HuH-7 (cell line): ENCODE measurements at places on chromosomes 5 and 9.

DNA sequence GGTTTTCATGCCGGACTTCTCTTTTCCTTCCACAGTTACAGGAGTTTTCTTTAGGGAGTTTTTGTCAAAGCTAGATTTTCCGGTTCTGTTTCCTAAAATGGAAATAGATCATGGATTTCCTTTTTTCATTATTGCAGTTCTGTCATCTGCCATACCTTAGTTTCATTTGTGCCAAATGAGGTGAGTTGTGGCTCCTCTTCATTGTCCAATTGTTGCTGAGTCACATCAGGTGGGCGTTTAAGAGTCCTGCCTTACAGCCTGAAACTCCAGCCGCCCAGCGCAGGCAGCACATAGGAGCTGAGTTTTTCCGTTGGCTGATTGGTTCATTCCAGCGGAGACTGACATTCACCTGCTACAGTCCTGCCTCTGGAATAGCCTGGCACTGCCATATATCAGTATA lies 14.1 kb downstream of the SLC25A25 start:
- no peak for DNase-seq

DNA sequence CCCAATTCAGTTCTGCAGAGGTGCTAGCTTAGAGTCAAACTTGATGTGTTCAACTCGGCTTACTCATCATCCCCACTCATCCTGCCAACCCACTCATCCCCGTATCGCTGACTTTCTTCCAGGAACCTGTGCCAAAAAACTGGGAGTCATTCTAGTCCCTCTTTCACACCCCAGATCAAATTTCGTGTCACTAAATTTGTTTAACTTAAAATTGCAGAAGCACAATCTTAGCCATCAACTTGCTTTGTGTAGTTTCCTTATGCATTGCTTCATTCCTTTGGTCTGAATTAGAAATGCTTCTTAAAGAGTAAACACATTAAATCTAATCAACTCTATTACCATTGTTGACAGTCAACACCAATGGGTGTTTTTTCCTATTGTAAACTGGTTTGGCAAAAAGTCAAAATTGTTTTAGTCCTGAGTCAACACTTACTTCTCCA lies 162.4 kb downstream of the TTC39B start:
- no peak for DNase-seq

DNA sequence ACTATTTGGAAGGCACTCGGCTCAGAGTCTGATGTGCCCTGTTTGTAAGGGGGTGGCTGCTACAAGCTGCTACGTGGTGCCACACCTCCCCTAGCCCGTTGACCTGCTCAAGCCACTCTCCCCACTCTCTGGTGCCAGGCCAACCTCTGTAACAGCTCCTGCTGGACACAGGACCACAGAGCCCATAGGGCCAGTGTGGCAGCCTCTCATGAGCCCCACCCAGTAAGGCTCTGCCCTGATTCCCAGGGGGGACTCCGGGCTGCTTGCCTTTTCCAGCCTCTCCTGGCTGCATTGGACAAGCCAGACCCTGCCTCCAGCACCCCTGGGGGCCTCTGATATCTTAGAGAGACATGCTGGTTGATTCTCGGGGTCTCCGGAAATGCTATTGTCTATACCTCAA lies 53.3 kb upstream of the ANGPTL2 start:
- DNase-seq = no peak

GRCh38 chr5:35302544-35302943 lies 72.3 kb upstream of the PRLR start:
- no peak for DNase-seq

GRCh38 chr5:62614355-62614754 lies 35.7 kb downstream of the LRRC70 start:
- no peak for DNase-seq

- peak; percentile 63 for DNase-seq
Measured at GRCh38 chr9:111678293-111678692, 16.9 kb downstream of the GNG10 start.

DNA sequence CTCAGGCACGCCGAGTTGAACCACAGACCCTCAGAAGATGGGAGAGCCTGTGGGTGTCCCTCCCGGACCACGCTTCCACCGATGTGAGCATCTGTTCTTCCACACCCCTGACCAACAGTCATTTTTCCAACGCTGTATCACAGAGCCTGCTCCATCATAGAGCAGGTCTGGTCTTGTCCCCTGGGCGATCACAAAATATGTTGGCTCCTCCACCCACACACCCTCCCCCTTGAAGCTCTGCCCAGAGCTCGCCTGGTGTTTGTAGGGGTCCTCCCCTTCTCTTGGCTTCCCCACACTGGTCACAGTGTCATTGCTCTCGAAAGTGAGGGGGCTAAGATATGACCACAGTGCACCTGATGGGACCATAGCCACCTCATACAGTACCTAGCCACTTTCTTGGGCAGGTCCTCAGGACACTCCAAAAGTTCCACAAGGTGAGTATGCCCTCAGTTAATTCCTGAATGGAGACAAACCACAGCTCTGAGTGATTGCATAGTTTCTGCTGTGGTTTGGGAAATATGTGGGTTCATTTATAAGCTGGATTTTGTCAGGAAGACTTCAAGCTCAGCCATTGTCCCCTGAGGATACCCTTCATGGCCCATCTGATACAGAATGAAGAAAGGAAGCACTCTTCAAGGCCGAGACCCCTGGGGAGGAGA lies 3.5 kb upstream of the ZNF618 start:
- no peak for DNase-seq

DNA sequence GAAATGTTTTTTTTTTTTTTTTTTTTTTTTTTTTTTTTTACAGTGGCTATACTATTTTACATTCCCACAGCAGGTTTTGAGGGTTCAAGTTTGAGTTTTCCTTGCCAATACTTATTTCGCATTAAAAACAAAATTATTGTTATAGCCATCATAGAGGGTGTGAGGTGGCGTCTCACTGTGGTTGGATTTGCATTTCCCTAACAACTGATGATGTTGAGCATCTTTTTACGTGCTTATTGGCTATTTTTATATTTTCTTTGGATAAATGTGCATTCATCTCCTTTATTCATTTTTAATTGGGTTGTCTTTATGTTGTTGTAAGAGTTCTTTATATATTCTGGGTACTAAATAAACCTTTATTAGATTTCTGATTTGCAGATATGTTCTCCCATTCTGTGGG lies 18.9 kb upstream of the UBLCP1 start:
- no peak for DNase-seq

- DNase-seq = no peak
Measured at GRCh38 chr9:21848615-21849014, 46.2 kb downstream of the MTAP start.

DNA sequence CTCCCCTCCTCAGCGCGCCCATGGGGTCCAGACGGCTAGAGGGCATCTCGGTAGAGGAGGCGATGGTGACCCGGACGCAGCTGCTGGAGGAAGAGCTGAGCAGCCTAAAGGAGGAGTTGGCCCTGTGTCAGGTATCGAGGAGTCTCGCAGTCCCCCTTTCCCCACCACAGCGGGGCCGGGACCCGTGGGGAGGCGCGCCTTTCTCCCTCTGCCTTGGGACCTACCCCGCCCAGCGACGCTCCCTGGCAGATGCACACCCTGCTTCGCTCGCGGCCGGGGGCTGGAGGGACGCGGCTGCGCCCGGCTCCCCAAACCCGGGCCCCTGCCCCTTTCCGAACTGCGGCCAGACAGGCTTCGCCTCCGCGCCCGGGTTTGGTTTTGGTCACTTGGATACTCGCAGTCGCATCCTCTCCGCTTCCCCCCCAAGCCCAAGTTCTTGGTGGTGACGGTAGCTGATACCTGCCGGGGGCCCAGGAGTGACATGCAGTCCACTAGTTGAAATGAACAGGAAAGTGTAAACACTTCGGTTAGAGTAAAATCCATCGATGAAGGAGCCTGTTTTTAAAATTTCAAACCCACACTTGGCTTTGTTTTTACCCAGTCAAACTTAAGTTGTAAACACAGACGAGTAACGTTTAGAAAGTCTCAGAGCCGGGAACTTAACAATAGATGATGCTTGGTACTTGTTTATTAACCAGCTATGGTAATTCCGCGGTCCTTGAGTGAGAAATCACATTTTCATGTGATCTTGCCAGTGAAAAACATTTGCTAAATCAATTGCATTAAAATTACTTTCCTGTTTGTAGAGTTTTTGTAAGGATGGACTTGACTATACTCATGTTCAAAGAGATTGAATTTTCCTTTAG lies 688 bp downstream of the CNTLN start:
- DNase-seq = peak; percentile 32

- no peak for DNase-seq
Measured at GRCh38 chr5:62144401-62145022, 161.5 kb upstream of the KIF2A start.

- DNase-seq = no peak
Measured at GRCh38 chr5:158943569-158943968, 156.1 kb downstream of the EBF1 start.

GRCh38 chr9:91074866-91075265 lies 273.2 kb downstream of the SYK start:
- no peak for DNase-seq

GRCh38 chr9:127629468-127630081 lies 17.5 kb downstream of the STXBP1 start:
- no peak for DNase-seq

DNA sequence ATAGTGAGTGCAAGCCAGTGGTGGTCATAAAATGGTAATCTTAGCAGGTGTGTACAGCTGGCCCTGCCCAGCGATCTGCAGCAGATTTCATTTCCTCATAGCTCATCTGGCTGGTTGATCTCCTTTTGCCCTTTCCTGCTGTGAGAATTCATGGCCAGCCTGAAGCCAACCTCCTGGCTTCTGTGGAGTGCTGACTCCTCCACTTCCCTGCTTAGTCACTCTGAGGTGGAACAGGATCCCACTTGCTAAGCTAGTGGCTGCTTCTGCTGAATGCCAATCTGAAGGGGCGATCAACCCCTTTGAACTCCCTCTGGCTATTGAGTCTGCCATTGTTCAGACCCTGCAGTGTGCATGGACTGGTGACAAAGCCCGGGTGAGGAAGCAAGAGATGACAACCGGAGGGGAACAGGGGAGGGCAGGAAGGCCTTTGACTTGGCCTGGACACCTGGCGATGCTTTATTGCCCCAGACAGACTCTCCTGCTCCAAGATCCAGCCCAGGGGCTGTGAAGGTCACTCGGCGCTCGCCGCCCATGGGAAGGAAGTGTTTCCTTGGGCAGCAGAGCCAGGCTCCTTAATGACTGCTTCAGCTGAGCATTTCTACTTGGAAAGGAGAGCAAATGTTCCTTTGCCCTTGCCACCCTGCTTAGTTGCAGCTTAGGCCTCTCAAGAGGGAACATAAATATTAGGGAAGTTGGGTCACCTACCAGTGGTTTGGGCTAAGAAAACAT lies 341.1 kb downstream of the ZSWIM6 start:
- DNase-seq = no peak

DNA sequence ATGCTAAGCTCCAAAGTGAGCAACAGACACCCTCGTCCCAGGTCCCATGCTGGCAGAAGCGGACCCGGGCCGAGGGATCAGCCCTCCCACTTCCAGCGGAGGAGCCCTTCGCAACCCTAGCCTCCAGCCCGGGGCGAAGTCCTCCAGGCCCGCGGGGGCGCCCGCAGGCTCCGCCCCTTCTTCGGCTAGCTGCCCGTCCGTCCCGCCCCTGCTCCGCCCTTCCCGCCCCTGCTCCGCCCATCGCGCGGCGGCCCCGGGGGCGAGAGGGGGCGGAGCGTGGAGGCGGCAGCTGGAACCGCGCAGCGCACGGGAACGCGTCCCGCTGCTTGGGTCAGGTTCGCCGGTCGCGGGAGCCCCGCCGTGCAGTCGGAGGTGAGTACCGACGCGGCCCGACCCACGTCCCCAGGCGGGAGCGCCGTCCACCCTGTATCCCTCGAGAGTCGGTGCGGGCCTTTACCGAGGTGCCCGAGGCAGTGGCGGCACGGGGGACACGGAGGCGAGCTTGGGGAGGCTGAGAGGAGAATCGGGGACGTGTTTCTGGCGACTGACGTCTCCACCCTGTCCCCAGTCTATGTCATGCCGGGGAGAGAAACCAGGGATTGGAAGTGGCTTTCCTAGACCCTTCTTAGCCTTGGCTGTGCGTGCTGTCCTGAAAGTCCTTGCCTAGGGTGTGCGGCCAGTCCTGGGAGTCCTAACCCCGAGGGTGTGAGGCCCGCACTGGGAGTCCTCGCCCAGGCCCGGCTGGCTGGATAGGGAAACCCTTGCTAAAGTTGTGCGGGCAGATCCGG lies at the start of gene ACO1:
TSS of gene ACO1 (plus strand) at position 280 of the 788 bp plus-strand sequence. CDS start 20,864 bp downstream, outside the sequence.
- peak; percentile 85 for DNase-seq

DNA sequence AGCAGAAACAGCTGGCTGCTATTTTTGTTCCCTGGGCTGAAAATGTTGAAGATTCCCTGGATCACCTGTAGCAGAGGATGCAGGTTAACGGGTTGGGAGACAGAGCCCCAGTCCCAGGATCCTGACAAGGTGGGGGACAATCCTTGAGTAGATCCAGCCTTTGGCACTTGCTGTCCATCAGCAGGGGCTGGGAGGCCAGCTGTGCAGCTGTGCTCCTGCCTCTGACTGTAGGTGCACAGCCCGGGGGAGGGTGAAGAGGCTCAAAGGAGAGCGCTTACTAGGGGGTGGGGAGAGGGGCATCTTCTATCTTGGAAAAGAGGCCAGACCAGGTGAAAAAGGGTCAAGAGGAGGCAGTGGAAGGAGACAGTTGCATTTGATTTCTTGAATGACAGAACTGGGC lies 3.5 kb upstream of the DDX41 start:
- DNase-seq = no peak

DNA sequence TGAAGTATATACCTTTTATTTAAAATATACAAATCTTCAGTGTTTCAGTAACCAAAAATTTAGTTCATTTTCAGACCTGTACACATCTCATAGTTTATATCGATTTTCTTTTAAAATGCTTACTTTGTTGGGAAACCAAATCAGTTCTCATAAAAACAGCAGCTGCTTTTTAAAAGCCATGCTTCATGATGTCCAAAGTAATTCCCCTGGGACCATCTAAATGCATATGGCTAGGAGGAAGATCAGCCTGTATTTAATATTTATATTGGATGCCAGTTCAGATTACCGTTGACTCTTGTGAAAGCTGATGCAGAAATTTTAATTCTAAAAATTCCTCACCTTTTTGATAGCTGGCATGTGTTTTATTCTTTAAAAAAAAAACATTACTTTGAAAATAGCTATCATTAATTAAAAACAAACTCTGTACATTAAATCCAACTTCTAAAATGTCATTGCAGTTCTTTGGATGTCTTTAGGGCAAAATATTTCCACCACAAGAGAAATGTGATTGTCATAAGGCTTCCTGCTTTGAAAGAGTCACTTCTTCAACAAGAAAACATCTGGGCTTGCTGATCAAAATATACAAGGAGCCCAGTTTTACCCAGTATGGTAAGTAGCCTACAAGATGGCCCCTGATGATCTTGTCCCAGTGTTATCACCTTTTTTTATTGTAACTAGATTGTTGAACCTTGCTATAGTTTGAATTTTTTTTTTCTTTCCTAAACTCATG lies 1242.9 kb upstream of the CDH6 start:
- DNase-seq = no peak

- no peak for DNase-seq
Measured at GRCh38 chr9:115810166-115810565, 343.4 kb upstream of the PAPPA start.

GRCh38 chr9:84371737-84372136 lies 31.2 kb upstream of the SLC28A3 start:
- no peak for DNase-seq

GRCh38 chr9:81314490-81314889 lies 374.9 kb downstream of the TLE1 start:
- no peak for DNase-seq

GRCh38 chr9:114829574-114830440 lies 24.0 kb upstream of the TNFSF15 start:
- no peak for DNase-seq

GRCh38 chr9:130053504-130054324 lies at the start of gene GPR107:
Gene GPR107, plus strand, starts transcription at chr9:130053906. Its CDS starts 27 bp downstream, at chr9:130053933.
- peak; percentile 92 for DNase-seq
